ENCODE measurements at places on chromosomes 5 and 9. TPM values are rescaled to one million over a fixed set of nuclear protein-coding genes. Genes with fewer than 3 reads are reported as not detected.

DNA sequence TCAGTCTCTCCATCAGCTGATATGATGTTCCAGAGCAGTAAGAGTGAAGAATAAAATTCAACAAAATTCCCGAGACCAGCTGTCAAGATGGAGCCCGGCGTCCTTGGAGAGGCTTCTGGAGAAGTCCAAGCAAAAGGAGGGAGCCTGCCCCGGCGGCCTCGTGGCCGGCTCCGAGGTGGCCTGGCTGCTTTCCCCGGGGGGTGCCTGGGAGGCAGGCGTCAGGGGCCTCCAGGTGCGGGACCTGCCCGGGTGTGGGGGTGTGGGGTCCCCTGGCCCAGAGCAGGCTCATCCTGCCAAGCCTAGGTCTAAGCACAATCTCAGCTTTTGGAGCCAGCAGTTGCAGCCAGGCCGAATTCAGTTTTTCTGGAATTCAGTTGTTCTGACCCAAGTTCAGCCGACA lies 122.6 kb upstream of the IQGAP2 start:
- no peak for DNase-seq

GRCh38 chr5:168784454-168784853 lies 205.3 kb upstream of the PANK3 start:
- no peak for DNase-seq

DNA sequence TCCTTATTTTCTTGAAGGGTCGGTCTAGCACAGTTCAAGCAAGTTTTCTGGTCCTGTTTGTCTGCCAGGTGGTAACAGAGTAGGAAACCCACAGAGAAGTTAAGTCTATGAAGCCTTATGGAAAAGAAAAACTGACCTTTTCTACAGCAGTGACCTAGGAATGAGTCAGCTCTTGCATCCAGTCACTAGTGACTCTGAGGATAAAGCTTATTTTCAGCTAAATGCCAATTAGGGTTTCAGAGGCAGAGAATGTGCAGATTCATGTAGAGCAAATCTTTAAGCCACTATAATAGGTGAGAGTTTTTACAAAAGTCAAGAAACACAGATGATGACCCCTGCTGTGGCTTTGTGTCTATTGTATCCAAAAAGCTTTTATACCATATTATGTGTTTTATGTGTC lies 100.7 kb downstream of the CWC27 start:
- DNase-seq: no peak

DNA sequence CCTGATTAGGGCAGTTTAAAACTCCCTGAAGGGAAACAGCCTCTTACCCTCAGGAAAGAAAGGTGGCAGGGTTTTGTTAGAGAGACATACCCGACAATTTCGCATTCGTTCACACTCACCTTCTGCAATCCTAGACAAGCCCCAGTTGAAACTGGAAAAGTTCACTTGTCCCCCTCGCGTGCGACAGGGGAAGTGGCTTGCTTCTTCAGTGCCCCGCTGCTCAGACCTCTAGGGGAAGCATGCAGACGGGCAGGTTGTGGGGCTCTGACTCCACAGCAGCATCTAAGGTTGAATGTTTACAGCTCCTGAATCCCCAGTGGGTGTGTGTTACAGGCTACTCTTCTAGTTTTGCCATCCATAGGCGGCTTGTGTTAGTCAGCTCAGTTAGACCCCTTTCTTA lies 575.7 kb upstream of the ACO1 start:
- DNase-seq: no peak

DNA sequence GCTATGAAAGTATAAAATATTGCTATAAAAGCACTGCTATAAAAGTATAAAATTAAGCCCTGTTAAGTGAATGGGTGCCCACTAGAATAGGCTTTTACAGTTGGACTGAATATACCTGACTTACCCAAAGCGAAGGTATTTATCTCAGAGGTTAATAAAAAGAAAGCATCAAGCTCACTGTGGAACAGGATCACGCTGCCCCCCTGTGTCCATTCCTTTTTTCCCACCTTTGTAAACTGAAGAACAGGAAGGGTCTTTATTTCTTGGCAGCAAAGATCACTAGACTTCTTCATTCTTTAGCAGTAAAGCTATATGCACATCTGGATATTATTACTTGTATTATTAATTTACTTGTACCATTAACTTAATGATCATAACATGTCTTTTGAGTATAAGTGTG lies 22.1 kb upstream of the PLPP6 start:
- DNase-seq: no peak

GRCh38 chr9:88812938-88813637 lies 178.2 kb upstream of the S1PR3 start:
- no peak for DNase-seq

- DNase-seq: no peak
These were observed 474.0 kb downstream of the CCDC171 start for GRCh38 chr9:16026886-16027285.

DNA sequence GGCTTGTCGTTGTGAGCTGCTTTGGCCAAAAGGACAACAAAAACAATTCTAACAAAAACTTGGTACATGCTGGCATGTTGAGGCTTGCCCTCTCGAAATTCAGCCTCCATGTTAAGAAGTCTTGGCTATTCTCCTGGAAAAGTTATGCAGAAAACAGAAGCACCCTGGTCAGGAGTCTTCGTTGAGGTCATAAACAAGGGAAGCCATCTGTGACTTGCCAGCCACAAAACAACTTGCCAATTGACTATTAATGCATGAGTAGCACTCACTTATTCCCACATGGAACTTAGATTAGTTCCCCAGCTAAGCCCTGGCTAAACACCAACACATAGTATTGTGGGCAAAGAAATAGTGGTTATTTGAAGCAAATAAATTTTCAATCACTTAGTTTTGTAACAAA lies 521.0 kb upstream of the CHD1 start:
- no peak for DNase-seq

GRCh38 chr5:60613826-60614225 lies 86.1 kb downstream of the DEPDC1B start:
- no peak for DNase-seq

DNA sequence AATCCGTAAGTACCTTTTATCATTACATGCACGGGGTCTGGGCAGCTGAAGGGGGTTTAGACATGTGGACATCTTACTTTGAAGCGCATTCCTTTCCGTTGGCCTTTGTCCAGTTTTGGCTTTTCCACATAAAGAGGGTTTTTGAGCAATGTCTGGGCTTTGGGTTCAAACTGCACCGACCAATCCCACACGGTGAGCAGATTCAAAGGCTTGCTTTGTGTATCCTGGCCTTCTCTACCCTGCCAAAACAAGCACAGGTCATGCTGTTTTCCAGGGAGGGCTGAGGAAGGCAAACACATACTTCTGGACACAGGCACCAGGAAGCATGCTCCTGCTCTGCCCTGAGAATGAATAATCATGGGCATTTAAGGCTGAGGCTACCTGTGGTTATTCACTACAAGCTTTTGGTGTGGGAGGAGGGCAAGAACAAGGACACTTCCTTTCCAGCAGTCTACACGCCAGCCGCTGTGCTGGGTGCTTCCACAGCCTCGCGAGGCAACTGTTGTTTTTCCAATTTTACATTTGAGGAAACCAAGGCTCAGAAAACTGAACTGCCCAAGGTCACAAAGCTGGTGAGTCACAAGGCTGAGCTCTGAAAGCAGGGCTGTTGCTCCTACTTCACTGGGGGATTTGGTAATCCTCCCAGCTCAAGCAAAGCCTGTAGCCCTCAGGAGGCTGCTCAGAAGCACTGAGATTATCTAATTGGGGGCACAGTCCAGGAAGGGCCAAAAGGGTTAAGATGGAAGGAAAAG lies 59.8 kb upstream of the GOLPH3 start:
- no peak for DNase-seq

- no peak for DNase-seq
These were observed 27.1 kb upstream of the MLLT3 start for GRCh38 chr9:20649381-20649780.

DNA sequence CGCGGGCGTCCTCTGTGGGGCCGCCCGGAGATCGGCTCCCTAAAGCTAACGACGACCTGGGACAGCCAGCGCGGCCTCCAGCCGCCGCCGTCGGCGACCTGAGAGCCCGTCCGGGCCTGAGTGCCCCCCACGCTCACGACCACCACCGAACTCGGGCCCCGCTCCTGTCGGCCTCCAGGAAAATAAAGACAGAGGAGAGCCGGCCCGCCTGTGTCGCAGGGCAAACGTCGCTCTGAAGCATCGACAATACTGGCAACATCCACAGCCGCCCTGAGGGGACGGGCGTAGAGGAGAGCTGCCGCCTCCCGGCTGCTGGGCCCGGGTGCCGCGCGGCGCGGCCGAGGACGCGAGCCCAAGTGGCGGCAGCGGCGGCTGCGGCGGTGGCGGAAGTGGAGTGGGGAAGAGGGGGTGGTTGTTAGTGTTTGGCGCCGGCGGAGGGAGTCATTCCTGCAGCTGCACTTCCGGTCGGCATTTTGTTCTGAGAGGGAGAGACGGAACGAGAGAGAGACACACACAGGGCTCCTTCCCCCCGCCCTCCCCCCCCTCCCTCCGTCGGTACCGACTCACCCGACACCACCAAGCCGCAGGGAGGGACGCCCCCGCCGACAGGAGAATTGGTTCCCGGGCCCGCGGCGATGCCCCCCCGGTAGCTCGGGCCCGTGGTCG lies at the start of gene NIPBL:
Gene NIPBL, plus strand, starts transcription at position 471 of the 666 bp plus-strand sequence. CDS start 76,928 bp downstream, outside the sequence.
- DNase-seq: peak; percentile 96

GRCh38 chr5:125209650-125210049 lies 463.2 kb upstream of the ZNF608 start:
- DNase-seq: no peak

DNA sequence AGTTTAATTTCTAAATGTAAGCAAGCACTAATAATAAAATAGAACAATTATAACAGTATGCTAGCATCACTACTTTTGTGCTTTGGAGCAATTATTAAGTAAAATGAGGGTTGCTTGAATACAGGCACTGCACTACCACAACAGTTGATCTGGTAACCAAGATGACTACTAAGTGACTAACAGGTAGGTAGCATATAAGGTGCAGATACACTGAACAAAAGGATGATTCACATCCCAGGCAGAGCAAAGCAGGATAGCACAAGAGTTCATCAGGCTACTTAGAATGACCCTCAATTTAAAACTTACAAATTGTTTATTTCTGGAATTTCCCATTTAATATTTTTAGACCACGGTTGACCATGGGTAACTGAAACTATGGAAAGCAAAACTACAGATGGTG lies 48.0 kb upstream of the RGS7BP start:
- no peak for DNase-seq

DNA sequence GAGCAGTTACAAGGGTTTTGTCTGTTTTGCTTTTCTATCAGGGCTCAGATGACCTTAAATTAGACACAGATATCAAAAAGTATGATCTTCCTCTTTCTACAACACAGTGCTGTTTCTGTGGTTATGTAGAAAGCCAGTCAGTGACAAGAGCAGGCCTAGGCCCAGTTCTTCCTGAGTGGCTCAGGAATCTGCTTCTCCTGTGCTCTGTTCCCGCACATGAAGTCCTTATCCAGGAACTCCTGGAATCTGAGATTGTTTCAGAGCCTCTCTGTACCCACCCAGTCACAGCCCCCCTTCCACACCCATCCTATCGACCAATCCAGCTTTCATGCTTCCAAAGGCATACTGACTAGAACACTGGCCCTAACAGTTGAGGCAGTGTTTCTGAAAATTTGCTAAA lies 40.4 kb upstream of the SMU1 start:
- DNase-seq: no peak

DNA sequence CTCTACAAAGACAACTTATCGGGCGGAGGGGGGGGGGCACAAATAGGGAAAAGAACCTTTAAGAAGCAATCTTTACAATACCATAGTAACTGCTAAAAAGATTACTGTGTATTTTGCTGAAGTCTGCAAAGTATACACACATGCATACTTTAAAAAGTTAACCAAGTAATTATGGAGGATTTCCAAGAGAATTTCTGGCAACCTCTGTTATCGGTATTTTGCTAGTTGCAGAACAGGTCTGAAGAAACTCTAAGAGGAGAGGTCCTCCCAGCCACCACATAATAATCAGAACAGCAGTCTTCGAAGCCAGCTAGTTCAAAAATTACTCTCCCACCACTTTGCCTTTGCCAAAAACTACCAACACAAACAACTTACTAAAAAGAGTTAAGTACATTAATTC lies 56.1 kb downstream of the UBAP2 start:
- DNase-seq: no peak

GRCh38 chr9:72306761-72307160 lies 58.2 kb downstream of the ZFAND5 start:
- no peak for DNase-seq

- DNase-seq: peak; percentile 65
These were observed 79.9 kb upstream of the FBXW11 start for GRCh38 chr5:172086194-172086975.

- DNase-seq: no peak
These were observed 109.7 kb upstream of the LHFPL2 start for GRCh38 chr5:78758169-78758839.

DNA sequence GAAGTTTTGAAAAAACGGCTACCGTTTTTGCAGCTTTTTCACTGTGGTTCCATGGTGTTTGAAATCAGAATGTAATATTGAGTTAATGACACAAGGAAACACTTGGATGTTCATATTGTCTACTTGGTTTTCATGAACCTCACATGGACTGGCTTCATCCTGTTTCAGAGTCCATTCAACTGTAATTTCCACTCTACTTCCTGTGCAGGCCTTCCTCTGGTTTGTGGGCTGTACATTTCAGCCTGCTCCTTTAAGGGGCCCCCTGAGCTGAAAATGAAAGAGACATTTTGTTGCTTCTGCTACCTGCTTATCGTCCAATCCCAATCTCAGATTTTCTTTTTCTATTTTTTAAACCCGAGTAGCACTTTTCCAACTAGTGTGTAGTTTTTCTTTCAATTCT lies 41.8 kb upstream of the CDKN2B start:
- DNase-seq: no peak

GRCh38 chr5:133240425-133241091 lies 188.7 kb downstream of the HSPA4 start:
- DNase-seq: no peak

- DNase-seq: no peak
These were observed 79.0 kb upstream of the RETREG1 start for GRCh38 chr5:16695779-16696178.

DNA sequence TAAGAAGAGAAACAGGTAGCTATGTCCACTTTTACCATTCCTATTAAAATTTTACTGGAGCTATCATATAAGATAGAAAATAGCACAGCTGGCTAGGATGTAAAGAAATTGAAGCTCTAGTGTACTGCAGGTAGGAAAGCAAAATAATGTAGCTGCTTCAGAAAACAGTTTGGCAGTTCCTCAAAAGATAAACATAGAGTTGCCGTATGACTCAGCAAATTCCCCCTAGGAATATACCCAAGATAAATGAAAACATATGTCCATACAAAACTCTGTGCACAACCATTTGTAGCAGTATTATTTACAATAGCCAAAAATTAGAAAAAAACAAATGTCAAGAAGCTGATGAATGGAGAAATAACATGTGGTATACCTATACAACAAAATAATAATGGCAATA lies 64.6 kb upstream of the SHISAL2B start:
- DNase-seq: no peak

The EFNA5 gene
- total RNA-seq: 40.9 TPM

The TNFSF15 gene
- 0.03 TPM for total RNA-seq

The SLC46A2 gene
- total RNA-seq: 0.16 TPM

The TNFSF8 gene
- total RNA-seq: 0.86 TPM
